NCI-H1694 treated with DMSO at 0.1 percent for 48 hours (cell line): ENCODE measurements at places on chromosomes 3 and 15.

DNA sequence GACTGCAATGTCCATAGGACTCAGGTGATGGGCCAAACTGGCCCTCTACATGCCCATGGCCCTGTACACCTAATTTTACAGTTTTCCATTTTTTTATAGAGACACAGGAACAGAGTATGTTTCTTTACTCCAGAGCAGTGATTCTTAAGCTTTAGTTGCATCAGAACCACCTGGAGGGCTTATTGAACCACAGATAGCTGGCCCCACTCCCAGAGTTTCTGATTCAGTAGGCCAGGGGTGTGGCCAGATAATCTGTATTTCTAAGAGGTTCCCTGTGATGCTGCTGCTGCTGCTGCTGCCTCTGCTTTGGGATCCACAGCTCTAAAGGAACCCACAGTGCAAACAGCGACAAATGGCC is 5.1 kb downstream of the RBP1 start:
- peak; percentile 89 for DNase-seq

DNA sequence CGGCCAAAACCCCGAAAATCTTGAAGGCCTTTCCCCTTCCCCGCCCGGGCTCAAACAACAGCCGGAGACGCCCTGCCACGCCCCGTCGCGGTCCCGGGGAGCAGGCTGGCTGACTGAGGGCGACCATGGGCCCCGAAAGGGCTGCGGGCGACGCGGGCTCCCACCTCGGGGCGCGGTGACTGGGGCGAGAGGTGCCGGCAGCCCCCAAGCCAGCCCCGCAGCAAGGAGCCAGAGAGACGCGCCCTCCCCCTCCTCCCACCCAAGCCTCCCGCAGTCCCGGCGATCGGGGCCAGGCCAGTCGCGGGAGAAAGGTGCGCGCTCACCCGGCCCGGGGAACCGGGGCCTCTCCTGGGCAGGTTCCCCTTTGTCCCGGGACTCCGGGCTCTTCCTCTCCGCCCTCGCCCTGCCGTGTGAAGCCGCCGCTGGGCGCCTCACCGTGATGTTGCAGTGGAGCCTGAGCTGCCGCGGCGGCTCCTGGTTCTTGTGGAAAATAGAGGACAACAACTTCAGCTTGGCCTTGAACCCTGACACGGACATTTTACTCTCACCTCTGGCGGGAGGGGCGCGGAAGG is 30.6 kb upstream of the ZSCAN2 start:
- no peak for DNase-seq

DNA sequence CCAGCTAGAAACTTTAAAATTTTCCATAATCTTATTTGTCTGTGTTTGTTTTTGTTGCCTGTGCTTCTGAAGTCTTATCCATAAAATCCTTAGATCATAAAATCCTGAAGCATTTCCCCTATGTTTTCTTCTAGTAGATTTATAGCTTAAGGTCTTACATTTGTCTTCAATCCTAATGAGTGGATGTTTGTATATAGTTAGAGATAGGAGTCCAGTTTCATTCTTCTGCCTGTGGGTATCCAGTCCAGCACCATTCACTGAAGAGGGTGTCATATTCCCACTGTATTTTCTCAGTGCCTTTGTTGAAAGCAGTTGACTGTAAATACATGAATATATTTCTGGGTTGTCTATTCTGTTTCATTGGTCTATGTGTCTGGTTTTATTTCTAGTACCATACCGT is 44.8 kb upstream of the SPSB4 start:
- no peak for DNase-seq

DNA sequence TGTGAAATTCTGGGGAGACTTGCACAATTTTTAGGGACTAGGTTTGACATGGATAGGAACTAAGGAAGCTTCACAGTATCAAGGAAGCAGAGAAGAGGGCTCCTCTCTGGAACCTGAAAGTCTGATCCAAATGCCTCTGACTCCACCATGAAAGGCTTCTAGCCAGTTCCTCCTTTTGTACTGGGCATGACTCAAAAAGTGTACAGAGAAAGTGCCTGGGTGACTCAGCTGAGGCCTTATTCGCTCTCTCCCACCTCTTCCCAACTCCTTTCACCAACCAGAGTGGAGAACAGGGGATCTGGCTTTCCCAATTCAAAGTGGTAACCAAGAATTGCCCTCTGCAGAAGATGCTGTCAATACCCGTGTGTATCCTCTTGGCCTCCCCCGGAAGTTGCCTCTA is 342.9 kb upstream of the PROK2 start:
- DNase-seq, result no peak

DNA sequence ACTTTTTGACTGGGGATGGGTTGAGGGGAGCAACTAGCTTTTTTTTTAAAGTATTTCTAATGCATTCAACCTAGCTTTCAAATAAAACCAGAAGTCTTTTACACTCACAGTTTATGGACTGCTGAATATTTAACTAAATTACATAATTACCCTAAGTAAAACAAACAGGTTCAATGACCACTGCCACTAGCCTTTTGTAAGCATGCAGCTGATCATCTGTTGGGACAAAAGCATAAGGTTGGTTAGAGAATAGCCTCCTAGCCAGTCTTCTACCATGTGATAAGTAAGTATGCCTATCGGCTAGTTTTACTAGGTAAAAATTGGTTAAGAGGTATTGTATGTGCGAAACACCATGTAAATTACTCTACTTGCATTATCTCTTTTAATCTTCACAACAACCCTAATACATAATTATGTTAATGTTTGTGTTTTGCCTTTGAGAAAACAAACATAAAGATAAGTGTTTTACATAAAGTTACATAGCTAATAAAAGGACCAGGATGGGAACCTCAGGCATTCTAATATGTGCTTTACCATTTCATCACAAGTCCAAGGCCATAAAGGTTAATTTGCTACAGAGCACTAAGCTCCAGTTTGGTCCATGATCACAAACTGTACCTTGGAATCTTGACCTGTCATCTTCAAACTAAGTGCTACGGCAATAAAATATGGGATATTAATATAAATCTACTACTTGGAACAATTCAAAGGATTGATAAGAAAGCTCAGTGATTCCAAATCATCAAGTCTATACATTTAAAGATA is 13.2 kb downstream of the PFN2 start:
- DNase-seq, result no peak

GRCh38 chr3:53464424-53464823 is 30.0 kb upstream of the CACNA1D start:
- no peak for DNase-seq

- DNase-seq, result no peak
Measured at GRCh38 chr3:183386651-183387050, 41.8 kb downstream of the MCF2L2 start.

DNA sequence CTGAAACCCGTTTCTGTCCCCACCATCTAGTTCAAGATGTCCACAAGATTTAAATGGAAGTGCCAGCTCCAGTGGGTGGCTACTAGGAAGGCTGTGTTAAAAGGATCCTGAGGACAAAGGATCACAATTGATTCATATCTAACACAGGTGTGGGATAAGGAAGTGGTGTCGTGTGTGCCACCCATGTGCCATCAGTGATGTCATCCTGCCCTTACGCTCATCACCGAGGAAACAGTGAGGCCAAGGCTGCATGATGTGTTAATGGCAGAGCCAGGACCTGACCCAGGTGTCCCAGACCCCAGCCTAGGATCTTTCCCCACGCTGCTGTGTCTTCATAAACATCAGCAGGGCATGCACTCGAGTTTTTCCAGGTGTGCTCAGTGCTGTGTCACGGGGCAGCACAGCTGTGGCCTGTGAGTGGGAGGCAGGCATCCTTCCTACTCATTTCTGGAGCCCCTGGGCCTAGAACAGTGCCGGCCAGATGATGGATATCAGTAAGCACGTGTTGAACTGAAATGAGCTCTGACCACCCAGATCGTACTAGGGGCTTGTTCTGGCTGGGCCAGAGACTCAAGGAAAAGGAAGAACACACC is 10.6 kb upstream of the TGM5 start:
- DNase-seq, result no peak

- no peak for DNase-seq
Measured at GRCh38 chr3:77204788-77205187, 164.9 kb downstream of the ROBO2 start.

GRCh38 chr3:47310391-47310790 is 27.6 kb downstream of the KLHL18 start:
- no peak for DNase-seq

DNA sequence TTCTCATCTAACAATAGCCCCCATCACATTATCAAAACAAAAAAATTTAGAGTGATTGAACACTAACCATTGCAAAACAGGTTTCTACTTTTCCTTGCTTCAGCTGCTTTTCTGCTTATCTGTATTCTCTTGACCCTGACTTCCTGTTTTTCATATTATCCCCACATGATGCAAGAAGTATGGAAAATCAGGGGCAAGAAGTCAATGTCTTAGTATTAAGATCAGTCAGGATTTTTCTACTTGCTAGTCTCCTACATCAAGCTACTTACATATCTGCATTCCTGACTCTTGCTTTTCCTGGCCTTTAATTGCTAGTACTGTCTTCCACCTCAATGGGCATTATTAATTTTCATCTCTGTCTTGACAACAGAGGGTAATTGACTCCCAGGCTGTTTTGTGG is 300.2 kb downstream of the OTOL1 start:
- no peak for DNase-seq

DNA sequence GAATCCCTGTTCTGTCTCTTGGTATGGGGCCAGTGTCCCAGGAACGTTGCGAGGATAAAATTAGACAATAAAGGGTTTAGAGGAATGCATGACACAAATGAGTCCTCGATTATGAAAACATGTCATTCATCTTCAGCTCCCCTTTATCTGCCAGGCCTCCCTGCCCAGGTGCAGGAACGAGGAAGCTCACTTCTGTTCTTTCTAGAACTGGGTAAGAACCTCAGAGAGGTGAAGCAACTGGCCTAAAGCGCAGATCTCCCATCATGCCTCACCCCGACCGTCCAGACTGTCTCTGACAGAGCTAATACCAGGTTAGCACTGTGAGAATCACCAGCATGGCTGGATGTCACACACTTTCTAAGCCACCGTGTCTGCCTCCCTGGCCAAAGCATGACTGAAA is 1.5 kb upstream of the ITIH1 start:
- DNase-seq, result no peak

- DNase-seq, result no peak
Measured at GRCh38 chr3:14391033-14391432, 11.4 kb upstream of the SLC6A6 start.

GRCh38 chr15:51782357-51782896 is 31.0 kb downstream of the TMOD2 start:
- DNase-seq, result no peak

DNA sequence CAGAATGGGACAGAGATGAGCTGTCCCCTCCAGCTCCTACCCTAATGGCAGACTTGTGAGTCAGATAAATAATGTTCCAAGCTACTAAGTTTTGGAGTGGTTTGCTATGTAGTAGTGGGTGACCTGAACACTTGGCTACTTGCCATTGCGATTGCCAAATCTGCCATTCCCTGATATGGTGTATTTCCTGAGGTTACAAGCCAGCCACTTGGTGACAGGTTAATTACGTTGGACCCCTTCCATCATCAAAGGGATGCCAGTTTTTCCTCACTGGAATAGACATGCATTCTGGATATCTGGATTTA is 33.6 kb downstream of the MORF4L1 start:
- no peak for DNase-seq

DNA sequence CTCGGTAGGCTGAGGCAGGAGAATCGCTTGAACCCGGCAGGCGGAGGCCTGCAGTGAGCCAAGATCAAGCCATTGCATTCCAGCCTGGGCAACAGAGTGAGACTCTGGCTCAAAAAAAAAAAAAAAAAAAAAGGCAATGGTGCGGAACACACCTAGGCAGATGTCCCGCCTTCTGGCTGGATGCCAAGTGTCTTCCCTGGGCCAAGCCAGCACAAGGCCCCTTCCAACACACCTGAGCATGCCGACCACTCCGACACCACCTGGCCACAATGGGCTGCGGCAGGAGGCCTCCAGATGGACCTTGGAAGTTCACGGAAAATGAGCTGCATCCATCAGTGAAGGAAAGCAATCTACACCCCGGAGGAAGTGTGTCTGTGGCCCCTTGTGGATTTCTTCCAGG is 19.0 kb downstream of the NUP210 start:
- DNase-seq, result no peak

GRCh38 chr15:98866511-98866910 is 141.1 kb downstream of the PGPEP1L start:
- DNase-seq, result no peak

- no peak for DNase-seq
Measured at GRCh38 chr15:101170568-101171350, 81.1 kb downstream of the CHSY1 start.

- no peak for DNase-seq
Measured at GRCh38 chr3:3853544-3853943, 54.3 kb downstream of the LRRN1 start.

- no peak for DNase-seq
Measured at GRCh38 chr3:535566-536416, 339.2 kb downstream of the CHL1 start.

- no peak for DNase-seq
Measured at GRCh38 chr15:45572617-45573016, 14.6 kb upstream of the BLOC1S6 start.

GRCh38 chr3:37916685-37917084 is 55.0 kb downstream of the CTDSPL start:
- no peak for DNase-seq

DNA sequence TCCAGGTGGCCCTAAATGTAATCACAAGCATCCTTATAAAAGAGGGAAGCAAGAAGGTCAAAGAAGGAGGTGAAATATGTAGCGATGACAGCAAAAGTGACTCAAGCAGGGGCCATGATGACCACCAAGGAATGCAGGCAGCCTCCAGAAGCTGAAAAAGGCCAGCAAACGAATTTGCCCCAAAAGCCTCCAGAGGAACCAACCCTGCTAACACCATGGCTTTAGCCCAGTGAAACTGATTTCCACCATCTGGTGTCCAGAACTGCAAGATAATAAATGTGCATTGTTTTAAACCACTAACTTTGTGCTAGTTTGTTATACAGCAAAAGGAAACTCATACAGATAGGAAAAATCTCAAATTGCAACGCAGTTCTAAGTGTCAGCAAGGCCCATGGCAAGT is 23.0 kb upstream of the RBSN start:
- no peak for DNase-seq

GRCh38 chr3:53221827-53222182 is 34.0 kb downstream of the TKT start:
- DNase-seq, result no peak

- no peak for DNase-seq
Measured at GRCh38 chr15:84826369-84826823, 9.2 kb downstream of the ALPK3 start.

DNA sequence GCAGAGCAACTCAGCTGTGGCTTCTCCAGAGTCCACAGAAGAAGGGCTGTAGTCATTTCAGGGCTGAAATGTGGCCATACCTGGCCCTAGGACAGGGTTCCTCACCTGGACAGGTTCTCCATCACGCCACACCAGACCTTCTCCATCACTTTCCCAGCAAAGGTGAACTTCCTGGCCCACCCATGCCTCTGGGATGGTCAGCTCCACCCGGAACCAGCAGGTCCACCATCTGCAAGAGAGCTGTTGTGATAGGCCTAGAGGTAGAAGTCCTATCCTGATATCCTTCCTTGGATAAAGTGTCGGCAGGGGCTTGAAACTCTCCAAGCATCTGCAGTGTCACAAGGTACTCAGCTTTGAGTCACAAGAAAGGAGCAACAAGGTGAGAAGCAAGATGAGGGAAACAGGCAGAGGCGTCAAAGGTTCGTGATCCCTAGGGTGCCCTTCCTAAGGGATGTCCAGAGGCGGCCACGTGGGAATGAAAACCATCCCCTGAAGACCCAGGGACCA is 948 bp downstream of the MAN2C1 start:
- DNase-seq, result no peak

GRCh38 chr3:126706631-126707030 is 2.6 kb downstream of the CHCHD6 start:
- no peak for DNase-seq
